Upper lobe of right lung (tissue), 1 donor: ENCODE measurements at places on chromosomes 13 and 19. TPM values are rescaled to one million over a fixed set of nuclear protein-coding genes. Genes with fewer than 3 reads are reported as not detected.

Gene GPR183
- total RNA-seq = 13.6 TPM

GRCh38 chr19:31352782-31353651, 3.8 kb upstream of the TSHZ3 start:
- peaks cover 67% of the 10 kb centered on the region for H3K27me3 ChIP-seq
- no peaks in the 10 kb centered on the region for H3K36me3 ChIP-seq
- no peak overlapping the region for H3K27ac ChIP-seq
- no peak for DNase-seq
- no peak overlapping the region for H3K4me3 ChIP-seq

Gene KLHL1
- total RNA-seq = not detected

GRCh38 chr13:59979589-59979988, 184.1 kb downstream of the DIAPH3 start:
- DNase-seq = no peak
- no peaks in the 10 kb centered on the region for H3K36me3 ChIP-seq
- H3K27ac ChIP-seq = no peak overlapping the region

- H3K4me1 ChIP-seq = no peaks in the 10 kb centered on the region
- H3K27me3 ChIP-seq = no peaks in the 10 kb centered on the region
- no peak for DNase-seq
- no peak overlapping the region for H3K27ac ChIP-seq
These were observed 1011.6 kb downstream of the PCDH9 start for GRCh38 chr13:66218583-66218982.

Gene ZNF443
- 3.8 TPM for total RNA-seq
